ENCODE measurements at places on chromosomes 13 and 19.
A peak's percentile ranks its signal among the peaks of the same experiment; 100 is the strongest.

- no peak for DNase-seq
Observed at GRCh38 chr19:18895038-18895823, 727 bp downstream of the CERS1 start.

GRCh38 chr13:50580684-50581305 is 262.7 kb downstream of the DLEU7 start:
- DNase-seq, result no peak

GRCh38 chr19:34508540-34508939 is 27.0 kb downstream of the WTIP start:
- DNase-seq, result no peak

DNA sequence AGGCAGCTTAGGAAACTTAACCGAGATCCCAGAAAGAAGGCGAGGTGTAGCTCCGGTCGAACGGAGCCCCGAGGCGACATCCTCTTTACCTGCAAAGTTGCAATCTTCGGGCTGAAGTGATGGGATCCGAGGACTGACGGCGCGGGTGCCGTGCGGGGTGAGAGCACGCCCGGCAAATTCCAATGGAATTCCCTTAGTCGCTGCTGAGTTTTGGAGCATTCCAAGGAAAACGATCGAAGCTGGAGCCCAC is 141 bp downstream of the TRPC4 start:
- DNase-seq, result no peak

DNA sequence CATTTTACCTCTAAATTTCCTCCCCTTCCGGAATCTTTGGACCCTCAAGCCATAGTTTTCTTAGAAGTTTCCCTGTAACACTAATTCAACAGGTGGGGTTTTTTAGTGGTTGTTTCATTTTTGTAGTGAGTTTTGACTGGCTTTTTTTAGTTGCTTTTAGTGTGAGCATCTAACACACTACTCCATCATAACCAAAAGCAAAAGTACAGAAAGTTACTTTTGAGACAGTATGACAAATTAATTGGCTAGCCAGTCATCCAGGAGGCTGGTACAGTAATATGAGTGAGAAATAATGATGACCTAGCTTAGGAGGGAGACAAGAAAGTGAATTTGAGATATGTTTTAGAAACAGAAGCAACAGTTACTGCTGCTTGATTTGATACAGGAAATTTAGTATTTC is 71.5 kb downstream of the DNAJC15 start:
- DNase-seq, result no peak

GRCh38 chr19:50190439-50190891 is 13.0 kb upstream of the MYH14 start:
- no peak for DNase-seq

GRCh38 chr19:41353466-41354342 is at the start of gene TGFB1:
TSS of gene TGFB1 (minus strand) at chr19:41353922. CDS start at chr19:41353044, 878 bp downstream.
- peak; percentile 82 for DNase-seq

DNA sequence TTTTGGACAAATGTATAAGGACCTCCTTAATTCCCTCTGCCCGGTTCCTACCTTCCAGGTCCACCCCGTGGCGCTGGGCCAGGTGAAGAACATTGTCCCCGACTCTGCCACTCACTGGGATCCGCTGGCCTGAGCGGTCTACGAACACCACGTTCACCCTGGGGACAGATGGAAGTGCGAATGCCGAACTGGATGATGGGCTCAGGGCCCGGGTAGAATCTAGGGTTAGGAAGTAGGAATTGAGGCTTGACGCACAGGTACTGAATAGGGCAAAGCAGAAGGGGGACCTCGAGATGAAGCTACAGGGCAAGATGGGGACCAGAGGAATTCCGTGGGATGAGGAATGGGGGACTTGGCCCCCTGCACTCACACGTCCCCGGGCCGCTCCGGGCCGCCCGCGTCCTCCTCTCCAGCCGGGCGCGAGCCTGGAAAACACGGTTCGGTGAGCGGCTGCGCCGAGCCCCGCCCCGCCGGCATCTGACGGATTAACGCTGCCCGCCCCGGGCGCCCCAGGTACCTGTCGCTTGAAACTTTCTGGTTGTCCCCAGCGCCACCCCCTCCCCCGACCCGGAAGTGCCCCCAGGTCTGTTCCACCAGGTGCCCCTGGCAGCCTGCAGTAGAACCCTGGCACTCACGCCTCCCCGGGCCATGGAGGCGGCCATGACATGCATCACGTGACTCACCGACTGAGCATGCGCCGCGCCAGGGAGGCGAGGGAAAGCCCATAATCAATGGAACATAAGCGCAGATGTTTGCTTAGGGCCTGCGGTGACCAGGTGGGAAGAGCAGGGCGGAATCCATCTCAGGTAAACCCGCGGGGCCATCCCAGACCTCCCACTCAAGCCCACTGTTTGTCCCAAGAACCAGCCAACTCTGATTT is at the start of gene FDX2:
FDX2 (minus strand) TSS at position 681 of the 880 bp plus-strand sequence; CDS start at position 662, 19 bp downstream.
- DNase-seq, result peak; percentile 91

DNA sequence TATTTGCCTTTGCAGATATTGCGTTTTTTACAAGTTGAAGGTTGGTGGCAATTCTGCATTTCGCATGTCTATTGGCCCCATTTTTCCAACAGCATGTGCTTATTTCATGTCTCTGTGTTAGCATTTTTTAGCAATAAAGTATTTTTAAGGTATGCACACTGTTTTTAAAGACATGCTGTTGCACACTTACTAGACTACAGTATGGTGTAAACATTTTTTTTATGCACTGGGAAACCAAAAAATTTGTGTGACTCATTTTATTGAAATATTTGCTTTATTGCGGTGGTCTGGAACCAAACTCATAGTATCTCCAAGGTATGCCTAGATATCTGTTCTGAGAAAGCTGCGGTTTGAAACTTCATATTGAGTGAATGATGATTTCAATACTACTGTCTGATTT is 55.4 kb upstream of the RNF113B start:
- DNase-seq, result no peak

- peak; percentile 22 for DNase-seq
Observed at GRCh38 chr13:112510987-112511685, 76.8 kb downstream of the TUBGCP3 start.

DNA sequence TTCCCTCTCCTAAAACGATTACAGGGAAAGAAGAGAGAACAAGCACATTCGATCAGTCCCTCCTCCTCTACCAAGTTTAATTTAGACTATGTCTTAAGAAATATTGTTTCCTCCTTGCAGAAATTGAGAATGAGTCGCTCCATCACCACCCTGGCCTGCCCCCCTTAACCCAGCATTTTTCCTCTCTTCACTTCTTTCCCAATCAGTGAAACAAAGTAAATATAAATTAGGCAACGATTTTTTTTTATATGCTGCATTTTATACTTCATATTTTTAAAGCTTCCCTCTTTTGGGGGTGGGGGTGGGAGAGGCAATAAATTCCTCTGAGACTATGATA is 300.0 kb downstream of the SPRY2 start:
- DNase-seq, result no peak

GRCh38 chr13:41973247-41973741 is 12.4 kb upstream of the VWA8 start:
- DNase-seq, result no peak

DNA sequence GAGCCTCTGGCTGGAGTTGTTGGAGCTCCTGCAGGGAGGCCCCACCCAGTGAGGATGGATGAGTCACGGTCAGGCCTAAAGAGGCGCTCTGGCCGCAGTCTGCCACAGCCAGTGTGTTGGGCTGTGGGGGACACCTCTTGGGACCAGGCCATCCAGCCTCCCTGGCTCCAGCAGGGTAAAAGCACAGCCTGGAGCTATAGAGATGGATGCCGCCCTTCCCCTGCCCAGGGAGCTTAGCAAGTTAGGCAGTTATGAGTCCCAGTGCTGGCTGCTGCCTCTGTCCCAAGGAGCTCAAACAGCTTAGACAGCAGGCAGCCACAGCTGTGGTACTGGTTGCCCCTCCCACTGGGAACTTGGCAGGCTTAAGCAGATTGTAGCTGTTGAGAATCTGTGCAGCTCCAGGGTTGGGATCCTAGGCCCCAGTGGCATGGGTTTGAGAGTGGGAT is 100.9 kb downstream of the NDFIP2 start:
- DNase-seq, result no peak

DNA sequence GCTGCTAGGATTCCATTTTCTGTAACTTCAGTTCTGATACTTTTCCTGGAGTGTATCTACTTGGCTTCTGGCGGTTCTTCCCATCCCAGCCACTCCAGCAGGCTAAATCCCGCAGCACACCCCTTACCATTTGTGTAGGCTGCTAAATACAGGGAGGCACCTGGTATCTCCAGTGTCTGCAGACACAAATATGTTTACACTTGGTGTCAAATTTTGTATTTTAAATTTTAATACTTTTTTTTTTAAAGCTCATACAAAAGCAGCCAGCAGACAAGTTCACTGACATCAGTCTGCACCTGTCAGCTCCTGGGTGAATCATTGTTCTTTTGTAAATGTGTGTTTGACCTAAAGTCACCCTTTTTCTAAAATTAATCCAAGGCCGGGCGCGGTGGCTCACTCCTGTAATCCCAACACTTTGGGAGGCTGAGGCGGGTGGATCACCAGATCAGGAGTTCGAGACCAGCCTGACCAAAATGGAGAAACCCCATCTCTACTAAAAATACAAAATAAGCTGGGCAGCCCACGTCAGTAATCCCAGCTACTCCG is 3.4 kb upstream of the ZSCAN4 start:
- DNase-seq, result no peak

DNA sequence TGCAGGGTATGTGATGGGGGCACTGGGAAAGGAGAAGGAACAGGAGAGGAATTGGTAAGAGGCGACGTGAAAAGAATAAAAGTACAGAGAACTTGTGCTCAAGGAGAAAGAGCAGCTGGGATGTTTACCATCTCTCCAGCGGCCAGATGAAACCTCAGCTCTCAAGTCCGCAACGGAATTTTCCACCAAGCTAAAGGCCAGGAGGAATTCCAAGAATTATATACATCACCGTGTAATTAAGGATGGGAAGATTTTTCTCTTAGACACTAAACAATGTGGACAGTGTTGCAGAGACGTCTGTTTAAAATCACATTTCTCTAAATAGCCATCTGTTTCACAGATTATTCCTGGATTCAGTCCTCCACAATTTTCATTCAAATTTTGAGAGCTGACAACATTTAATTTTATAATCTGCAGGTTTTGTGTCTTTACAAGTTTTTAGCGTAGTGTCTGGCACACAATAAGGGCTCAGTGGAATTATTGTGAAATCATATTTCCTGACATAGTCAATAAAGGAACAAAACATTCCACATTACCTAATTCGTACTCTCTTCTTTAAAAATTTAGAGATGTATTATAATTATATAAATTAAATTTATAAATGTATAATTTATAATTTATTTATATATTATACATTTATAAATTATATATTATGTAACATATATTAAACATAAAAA is 23.0 kb upstream of the USP29 start:
- DNase-seq, result no peak

DNA sequence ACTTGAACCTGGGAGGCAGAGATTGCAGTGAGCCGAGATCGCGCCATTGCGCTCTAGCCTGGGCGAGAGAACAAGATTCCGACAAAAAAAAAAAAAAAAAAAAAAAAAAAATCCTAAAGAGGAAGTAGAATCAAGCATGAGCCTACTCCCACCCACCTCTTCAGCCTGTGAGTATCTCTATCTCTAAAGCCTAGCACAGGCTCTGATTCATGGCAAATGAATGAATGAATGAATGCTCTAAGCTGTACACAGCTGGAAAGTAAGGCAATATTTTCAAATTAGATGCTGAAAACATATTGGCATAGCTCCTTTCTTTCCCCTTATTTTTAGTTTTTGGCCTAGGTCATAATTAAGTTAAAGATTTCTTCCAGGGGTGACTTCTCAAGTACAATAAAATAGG is 35.7 kb upstream of the FAM216B start:
- no peak for DNase-seq

- DNase-seq, result no peak
Observed at GRCh38 chr19:1516395-1516753, 3.6 kb upstream of the ADAMTSL5 start.

DNA sequence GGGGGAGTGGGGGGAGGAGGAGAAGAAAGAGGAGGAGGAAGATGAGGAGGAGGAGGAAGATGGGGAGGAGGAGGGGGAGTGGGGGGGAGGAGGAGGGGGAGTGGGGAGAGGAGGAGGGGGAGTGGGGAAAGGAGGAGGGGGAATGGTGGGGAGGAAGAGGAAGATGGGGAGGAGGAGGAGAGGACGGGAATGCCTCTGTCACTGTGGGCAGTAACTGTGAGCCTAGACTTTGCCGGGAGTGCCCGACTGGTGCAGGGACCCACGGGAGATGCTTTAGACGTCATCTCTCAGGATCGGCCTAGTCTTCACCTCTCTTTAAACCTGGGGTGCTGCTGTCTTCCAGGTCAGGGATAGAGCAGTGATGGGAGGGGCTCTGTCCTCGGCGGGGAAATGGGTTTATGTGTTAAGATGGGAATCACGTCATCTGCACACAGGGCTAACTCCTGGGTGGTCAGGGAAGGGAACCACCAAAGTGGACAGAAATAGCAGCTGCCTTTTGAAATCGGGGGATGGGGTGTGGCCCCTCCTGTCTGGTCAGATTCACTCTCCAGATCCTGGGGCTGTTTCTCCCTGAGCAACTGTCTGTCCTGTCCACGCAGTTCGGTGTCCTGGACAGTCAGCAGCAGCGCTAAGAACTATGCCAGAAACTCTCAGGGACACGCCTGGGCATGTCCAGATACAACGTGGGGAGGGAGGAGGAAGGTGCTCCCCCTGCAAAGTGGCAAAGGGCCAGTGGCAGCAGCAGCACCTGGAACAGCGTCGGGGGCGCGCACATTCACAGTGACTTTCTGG is 26.9 kb downstream of the GAS6 start:
- DNase-seq, result no peak

DNA sequence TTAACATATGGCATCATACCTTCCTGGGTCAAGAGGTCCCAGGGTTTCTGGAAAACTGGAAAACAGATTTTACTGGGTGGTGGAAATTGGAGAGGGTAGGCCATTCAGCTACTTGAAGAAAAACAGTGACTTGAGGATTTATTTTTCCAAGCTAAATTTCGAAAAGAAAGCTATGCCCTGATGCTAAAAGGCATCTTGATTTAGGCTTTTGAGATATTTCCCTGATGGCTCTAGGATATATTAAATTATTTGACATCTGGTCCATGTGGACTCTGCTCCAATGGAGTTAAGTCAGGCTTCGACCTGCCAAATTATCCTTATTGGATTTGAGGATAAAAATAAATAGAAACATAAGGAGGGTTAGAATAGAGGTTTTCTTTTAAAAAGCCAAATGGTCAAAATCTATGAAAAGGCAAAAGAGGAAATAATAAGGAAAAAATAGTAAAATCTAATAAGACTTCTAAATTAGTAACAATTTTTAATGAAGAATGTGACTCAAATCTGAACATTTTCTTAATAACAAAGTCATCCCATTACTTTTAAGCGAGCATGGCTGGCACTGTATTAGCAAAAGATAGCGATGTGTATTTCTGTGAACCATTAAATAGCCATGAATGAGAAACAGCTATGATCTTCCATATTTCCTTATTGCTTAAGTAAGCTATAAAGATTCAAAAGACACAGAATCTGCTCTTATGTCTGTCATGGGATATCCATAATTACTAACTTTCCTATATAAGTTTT is 190.0 kb upstream of the MIR17HG start:
- no peak for DNase-seq

DNA sequence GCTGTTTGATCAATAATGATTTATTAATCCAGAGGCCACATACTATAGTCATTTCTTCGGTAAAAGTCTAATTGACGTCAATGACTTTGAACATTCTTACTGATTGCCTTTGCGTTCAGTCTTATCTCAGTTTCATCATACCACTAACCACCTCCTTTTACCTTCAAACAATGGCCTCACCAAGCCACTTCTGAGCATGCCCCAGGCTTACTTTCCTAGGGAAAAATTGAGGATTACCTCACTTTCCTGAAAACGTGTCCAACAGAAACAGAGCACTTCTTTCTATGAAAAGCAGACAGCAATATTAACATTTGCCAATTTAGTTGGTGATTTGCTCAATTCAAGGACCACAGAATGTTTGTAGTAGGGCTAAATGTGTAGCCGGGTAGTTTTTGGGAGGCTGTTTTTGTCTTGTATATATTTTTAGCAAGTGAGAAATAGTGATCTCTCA is 157.6 kb downstream of the KLF5 start:
- no peak for DNase-seq
